ENCODE measurements at places on chromosomes 12 and 14.
A peak's percentile ranks its signal among the peaks of the same experiment; 100 is the strongest.

DNA sequence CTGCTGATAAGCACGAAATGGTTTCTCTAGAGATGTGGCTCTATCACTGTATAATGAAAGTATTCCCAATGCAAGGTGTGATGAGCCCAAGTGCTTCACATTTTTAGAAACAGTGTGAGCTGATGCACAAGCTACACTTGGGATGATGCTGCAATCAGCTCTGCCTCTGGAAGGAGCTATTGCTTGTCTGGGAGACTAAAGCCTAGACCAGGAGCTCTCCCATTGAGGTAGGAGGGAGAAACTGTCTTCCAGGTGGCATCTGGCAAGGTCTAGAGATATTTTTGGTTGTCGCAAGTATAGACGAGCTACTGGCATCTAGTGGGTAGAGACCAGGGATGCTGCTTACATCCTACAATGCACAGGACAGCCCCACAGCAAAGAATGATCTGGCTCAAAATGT is 42.0 kb downstream of the HECTD4 start:
- no peaks in the 10 kb centered on the region for H3K4me1 ChIP-seq
- no peaks in the 10 kb centered on the region for H3K27me3 ChIP-seq
- no peak overlapping the region for H3K4me3 ChIP-seq
- no peak for DNase-seq
- no peaks in the 10 kb centered on the region for H3K36me3 ChIP-seq
- H3K27ac ChIP-seq = no peak overlapping the region

- H3K4me3 ChIP-seq = no peak overlapping the region
- peaks cover 38% of the 10 kb centered on the region for H3K36me3 ChIP-seq
- H3K4me1 ChIP-seq = no peaks in the 10 kb centered on the region
- no peaks in the 10 kb centered on the region for H3K27me3 ChIP-seq
- no peak overlapping the region for H3K27ac ChIP-seq
Observed at GRCh38 chr14:87935886-87936285, 57.1 kb downstream of the GALC start.

- no peaks in the 10 kb centered on the region for H3K27me3 ChIP-seq
- no peaks in the 10 kb centered on the region for H3K4me1 ChIP-seq
- H3K27ac ChIP-seq = no peak overlapping the region
- no peak for DNase-seq
- H3K36me3 ChIP-seq = no peaks in the 10 kb centered on the region
Observed at GRCh38 chr12:14621826-14622225, 54.1 kb upstream of the PLBD1 start.

- no peak for DNase-seq
- peaks cover 4% of the 10 kb centered on the region for H3K27me3 ChIP-seq
- H3K36me3 ChIP-seq = no peaks in the 10 kb centered on the region
- H3K4me1 ChIP-seq = no peaks in the 10 kb centered on the region
Observed at GRCh38 chr12:12081836-12082497, 11.2 kb downstream of the BCL2L14 start.

DNA sequence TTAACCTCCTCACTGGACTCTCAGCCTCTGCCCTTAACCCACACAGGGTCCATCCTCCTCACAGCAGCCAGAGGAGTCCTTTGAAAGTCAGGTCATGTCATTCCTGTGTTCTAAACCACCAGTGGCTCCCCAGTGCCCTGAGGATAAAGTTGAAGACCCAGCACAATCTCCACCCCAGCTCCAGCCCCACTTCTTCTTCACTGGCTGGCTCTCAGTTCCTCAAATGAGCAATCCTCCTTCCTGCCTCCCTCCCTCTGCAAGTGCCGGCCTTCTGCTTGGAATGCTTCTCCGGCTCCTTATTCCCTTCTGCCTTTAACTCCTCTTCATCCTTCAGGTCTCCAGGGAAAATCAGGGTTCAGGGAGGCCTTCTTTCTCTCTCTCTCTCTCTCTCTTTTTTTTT is 32.0 kb upstream of the SPPL3 start:
- no peak for DNase-seq
- H3K27me3 ChIP-seq = no peaks in the 10 kb centered on the region
- H3K36me3 ChIP-seq = no peaks in the 10 kb centered on the region
- H3K27ac ChIP-seq = no peak overlapping the region

GRCh38 chr14:85625925-85626585 is 96.1 kb downstream of the FLRT2 start:
- no peaks in the 10 kb centered on the region for H3K27me3 ChIP-seq
- no peaks in the 10 kb centered on the region for H3K4me1 ChIP-seq
- DNase-seq = no peak

DNA sequence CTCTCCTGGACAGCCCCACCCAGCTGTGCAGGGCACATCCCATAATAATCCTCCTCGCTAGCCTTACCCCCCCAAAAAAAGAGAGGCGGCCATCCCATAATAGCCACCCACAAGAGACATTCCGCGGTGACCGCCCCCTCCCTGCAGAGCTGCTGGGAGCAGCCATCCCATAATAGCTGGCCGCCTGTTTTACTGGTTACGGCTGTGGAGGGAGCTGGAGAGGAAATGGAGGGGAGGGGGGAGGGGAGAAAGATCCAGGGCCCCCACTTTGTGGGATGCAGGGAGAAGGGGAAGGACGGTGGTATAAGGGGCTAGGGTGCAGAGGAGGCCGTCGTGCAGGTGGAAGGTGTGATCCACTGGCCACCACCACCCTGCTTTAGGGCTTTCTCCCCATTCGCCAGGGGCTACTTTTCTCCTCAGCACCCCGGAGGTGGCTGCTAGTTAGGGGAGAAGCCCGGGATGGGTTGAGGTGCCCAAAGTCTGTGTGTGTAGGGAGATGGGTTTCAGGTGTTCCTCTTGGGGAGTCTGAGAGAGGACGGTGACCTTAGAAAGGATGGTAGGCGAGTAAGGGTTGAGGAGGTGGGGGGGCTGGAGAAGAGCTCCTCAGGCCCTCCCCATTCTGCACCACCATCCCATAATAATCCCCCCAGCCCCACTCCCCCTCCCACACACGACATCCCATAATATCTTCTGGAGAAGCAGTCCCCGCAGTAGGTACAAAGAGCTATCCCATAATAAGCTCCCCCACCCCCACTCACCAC is 6.0 kb upstream of the CHD4 start:
- DNase-seq = no peak
- peaks cover 44% of the 10 kb centered on the region for H3K4me1 ChIP-seq
- no peaks in the 10 kb centered on the region for H3K27me3 ChIP-seq
- H3K27ac ChIP-seq = peak overlapping the region; percentile 65

GRCh38 chr14:77848031-77848430 is 48.1 kb downstream of the ADCK1 start:
- no peaks in the 10 kb centered on the region for H3K27me3 ChIP-seq
- DNase-seq = no peak
- no peaks in the 10 kb centered on the region for H3K4me1 ChIP-seq
- H3K4me3 ChIP-seq = no peak overlapping the region
- no peaks in the 10 kb centered on the region for H3K36me3 ChIP-seq
- H3K27ac ChIP-seq = no peak overlapping the region

GRCh38 chr14:66974397-66975025 is 214.7 kb upstream of the GARIN2 start:
- no peaks in the 10 kb centered on the region for H3K27me3 ChIP-seq
- H3K4me1 ChIP-seq = no peaks in the 10 kb centered on the region
- H3K27ac ChIP-seq = no peak overlapping the region
- H3K36me3 ChIP-seq = no peaks in the 10 kb centered on the region
- DNase-seq = no peak
